ENCODE measurements at places on chromosomes 3 and 15.

- no peak for DNase-seq
Observed at GRCh38 chr3:138945709-138946662, 951 bp downstream of the FOXL2 start.

DNA sequence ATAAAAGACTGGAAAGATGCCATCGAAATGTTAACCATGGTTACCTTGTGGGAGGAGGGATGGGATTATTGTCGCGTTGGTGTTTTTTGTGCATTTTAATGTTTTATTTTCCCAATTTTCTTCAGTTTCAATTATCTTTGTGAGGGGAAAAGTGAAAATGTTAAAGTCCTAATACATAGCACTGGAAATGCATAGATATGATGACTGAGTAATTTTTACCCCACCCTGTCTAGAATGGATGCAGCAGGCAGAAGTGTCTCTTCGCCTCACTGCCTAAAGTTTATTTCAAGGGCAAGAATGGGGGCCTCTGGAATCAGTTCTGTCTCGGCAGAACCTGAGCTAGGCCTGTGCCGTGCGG lies 11.5 kb downstream of the FOXL2 start:
- DNase-seq, result no peak

- DNase-seq, result no peak
Observed at GRCh38 chr15:77104155-77104554, 33.2 kb upstream of the TSPAN3 start.

- peak; percentile 9 for DNase-seq
Observed at GRCh38 chr3:196192036-196192523, 19.1 kb downstream of the ZDHHC19 start.

- DNase-seq, result no peak
Observed at GRCh38 chr3:172694573-172695246, 16.2 kb downstream of the NCEH1 start.

DNA sequence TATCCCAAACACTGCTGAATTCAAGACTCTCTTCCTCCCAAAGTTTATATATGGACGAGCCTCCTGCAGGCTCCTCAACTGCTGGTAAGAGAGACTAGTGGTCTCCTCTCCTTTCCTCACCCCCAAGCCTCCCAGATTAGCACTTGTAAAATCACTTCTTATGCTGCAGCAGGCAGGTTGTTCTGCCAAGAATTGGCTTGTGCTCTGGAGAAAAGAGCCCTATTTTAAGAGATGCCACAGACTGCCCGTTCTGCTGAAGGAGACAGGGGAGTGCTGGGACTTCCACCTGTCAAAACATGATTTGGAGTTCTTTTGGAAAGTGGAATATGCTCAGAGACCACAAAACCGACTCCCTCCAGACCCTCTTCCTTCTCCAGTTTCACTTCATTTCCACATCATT lies 230.9 kb upstream of the EIF1B start:
- no peak for DNase-seq

DNA sequence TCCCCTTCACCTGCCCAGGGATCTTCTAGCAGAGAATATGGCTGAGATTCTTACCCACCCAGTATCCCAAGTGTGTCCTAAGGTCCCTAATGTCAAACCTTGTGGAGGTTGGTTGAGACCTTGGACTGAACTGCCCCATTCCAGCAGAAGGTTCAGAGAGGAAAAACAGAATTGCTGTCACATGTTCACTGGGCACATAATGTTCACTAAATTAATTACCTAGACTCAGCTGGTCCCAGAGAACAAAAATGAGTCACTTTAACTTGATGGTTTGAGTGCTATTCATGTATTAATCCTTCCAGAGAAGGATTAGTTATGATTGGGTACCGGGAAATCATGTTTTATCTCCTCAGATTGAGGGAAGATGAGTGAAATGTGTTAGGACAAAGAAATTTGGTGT lies 171.3 kb upstream of the GADL1 start:
- DNase-seq, result no peak

GRCh38 chr15:95600884-95601283 lies 729.6 kb upstream of the NR2F2 start:
- DNase-seq, result no peak

DNA sequence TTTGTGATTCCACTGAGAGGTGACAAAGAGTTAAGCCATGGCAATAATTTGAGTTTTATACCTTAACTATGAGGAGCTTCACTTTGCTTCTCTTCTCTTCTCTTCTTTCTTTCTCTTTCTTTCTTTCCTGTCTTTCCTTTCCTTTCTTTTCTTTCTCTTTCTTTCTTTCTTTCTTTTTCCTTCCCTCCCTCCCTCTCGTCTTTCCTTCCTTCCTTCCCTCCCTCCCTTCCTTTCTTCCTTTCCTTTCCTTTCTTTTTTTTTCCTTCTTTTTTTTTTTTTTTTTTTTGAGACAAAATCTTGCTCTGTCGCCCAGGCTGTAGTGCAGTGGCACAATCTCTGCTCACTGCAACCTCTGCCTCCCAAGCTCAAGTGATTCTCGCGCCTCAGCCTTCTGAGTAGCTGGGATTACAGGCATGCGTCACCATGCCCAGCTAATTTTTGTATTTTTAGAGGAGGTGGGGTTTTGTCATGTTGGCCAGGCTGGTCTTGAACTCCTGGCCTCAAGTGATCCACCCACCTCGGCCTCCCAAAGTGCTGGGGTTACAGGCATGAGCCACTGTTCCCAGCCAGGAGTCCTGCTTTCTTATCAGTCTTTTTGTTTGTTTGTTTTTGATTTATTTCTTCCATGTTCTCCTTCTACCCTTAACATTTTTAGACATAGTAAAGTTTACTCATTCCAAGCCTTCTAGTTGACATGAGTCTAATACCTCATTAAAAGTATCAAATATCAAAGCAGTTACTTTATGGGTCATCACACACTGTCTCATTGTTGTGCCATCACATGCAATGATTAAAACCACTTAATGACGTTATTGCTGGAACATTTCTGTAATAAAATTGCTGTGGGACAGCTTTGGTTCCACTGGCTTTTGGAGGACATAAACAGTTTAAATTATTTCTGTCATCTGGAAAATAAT lies 29.9 kb downstream of the SLC49A4 start:
- no peak for DNase-seq

DNA sequence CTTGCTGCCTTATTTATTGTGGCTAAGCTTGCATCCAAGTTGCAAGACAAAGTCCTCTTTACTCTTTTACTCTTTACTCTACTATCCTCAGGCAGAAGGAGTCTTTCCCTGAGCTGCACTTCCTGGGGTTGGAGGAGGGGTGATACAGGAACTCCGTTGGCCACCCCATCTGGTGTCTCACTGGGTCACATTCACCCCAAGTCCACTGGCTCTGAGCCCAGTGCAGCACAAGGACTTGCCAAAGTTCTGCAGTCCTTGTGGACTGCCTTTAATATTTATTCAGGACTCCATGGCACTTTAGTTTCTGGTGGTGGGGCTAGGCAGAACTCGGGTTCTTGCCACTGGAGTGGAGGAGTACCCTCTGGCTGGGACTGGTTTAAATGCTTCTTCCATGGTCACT lies 165.4 kb upstream of the KCNH8 start:
- DNase-seq, result no peak

- no peak for DNase-seq
Observed at GRCh38 chr3:132378048-132378762, 39.1 kb upstream of the DNAJC13 start.

- DNase-seq, result no peak
Observed at GRCh38 chr3:101084404-101084803, 91.2 kb upstream of the ABI3BP start.

DNA sequence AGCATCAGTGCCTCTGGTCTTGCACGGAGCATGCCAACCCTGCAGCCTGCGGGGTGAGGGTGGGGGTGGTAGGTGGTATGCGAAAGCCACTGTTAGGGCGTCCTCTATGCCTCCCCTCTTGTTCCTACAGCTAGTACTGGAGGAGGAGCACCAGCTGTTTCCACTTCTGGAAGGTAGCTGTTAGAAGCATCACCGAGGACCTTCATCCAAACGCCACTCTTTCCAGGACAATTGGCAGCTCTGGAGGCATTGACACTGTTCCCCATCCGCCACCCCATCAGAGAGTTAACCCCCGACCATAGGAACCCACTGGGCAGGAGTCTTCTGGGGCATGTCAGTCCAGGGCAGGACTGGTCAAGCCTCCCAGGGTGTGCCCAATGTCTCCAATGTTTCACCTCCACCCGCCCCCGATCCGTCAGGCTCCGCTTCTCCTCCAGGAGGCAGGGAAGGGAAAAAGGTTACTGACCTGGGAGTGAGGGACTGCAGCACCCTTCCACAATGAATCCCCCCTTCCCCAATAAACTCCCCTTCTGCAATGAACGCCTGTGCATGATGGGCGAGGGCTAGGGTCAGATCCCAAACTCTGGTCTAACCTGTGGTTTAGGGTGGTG lies 487 bp downstream of the DUOX2 start:
- no peak for DNase-seq

- DNase-seq, result no peak
Observed at GRCh38 chr15:83380059-83380458, 67.1 kb upstream of the SH3GL3 start.

GRCh38 chr3:181693280-181693679 lies 18.4 kb upstream of the SOX2 start:
- DNase-seq, result no peak

- no peak for DNase-seq
Observed at GRCh38 chr15:98966091-98966787, 41.4 kb downstream of the PGPEP1L start.

GRCh38 chr3:52347716-52348635 lies 31.9 kb downstream of the DNAH1 start:
- no peak for DNase-seq

Measured in stimulated activated naive CD4-positive, alpha-beta T cell (primary cell).